ENCODE measurements at places on chromosomes 3 and 15.

- no peak for DNase-seq
Observed at GRCh38 chr3:127572186-127572585, 18.3 kb downstream of the TPRA1 start.

DNA sequence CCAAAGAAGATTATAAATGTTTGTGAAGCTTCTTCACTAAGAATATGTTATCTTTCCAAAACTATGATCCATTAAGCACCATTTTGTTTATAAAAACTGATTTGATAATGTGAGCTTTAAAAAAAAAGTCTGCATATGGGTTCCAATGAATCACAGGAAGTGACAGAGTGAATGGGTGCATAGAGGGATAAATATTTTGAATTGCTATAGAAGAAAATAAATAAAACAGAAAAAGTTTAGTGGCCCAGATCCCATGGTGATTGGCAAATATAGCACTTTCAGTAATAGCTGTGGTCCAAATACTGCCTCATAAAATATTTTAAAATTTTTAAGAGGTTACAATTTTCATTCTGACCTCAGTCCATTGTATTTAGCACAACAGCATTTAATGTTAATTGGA lies 19.2 kb downstream of the CPA3 start:
- DNase-seq: no peak

GRCh38 chr3:126964950-126965349 lies 18.0 kb upstream of the PLXNA1 start:
- DNase-seq: no peak

- no peak for DNase-seq
Observed at GRCh38 chr3:40720863-40721262, 196.1 kb downstream of the ZNF621 start.

GRCh38 chr3:10226293-10226692 lies 22.0 kb upstream of the TATDN2 start:
- no peak for DNase-seq

- DNase-seq: no peak
Observed at GRCh38 chr3:116040152-116040551, 405.1 kb downstream of the LSAMP start.

DNA sequence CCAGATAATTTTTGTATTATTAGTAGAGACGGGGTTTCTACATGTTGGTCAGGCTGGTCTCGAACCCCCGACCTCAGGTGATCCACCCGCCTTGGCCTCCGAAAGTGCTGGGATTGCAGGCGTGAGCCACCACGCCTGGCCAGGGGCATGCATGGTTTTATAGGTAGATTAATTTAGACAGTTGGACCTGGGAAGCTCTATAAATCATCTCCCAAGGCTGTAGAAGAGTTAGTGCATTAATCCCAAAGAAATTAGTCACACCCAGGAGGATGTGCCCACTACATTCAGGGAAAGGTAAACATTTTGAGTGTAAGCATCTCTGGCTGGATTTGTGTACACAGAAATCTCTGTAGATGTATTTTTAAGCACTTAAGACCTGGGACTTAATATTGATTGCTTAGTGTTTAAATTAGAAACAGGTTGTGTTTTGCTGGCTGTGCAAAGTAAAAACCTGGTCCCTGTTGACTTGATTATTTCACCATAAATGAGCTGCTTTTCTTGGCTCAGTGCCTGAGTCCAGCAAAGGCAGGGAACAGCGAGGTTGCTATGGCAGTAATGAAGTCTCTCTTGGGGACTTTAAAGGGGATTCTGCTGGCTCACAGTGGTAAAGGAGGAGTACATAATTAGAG lies 19.2 kb downstream of the EXOSC7 start:
- no peak for DNase-seq

DNA sequence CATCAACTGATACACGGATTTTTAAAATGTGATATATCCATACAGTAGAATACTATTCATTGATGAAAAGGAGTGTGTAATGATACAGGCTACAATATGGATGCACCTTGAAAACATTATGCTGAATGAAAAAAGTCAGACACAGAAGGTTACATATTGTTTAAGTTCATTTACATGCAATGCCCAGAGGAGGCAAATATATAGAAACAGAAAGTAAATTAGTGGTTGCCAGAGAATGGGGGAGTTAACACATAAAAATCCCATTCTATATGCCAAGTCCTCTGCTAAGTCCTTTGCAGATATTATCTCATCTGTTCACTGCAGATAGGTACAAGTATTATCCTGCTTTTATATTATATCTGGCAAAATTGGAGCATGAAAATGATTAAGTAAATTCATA lies 22.1 kb upstream of the CDIN1 start:
- DNase-seq: no peak

DNA sequence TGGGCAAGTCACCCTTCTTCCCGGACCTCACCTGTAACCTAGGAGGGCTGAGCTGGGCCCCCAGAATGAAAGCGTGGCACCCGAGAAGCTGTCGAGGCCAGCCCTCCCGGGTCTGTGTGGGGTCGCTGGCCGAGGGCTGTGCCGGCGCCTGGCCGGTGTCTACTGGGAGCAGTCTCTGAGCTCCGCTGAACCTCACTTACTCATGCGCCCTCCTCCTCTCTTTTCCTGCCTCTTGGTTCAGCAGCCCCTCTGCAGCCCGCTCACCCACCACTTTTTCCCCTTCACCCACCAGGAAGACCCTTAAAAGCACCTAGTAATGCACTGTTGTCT lies 419 bp downstream of the HYKK start:
- DNase-seq: no peak

GRCh38 chr15:63044645-63045464 lies 2.3 kb downstream of the TPM1 start:
- DNase-seq: peak; percentile 53

- no peak for DNase-seq
Observed at GRCh38 chr3:108546692-108547091, 36.3 kb upstream of the MYH15 start.

- no peak for DNase-seq
Observed at GRCh38 chr15:70231484-70231883, 133.8 kb upstream of the TLE3 start.

DNA sequence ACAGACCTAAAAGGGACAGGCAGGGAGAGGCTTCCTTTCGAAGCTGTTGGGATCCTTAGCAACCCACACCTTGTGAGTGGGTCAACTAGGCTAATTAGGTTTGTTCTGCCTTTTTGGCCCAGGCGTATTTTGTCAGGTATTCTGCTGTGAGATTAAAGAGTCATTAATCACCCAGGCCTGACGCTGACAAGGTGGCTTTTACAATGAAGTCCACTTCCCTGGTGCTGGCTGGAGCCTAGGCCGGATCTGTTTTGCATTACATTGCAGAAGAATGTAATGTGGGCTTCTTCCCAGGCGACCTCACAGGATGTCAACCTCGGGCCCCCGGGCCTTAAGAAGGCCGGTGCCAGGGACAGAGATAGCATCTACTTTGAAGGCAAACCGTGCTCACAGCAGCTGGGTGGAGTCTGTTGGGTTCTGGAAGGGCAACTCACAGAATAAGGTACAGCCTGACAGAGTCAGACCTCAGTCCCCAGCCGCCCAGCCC lies 76.9 kb downstream of the HES1 start:
- peak; percentile 18 for DNase-seq

GRCh38 chr3:49831341-49831740 lies 17.6 kb upstream of the UBA7 start:
- no peak for DNase-seq

DNA sequence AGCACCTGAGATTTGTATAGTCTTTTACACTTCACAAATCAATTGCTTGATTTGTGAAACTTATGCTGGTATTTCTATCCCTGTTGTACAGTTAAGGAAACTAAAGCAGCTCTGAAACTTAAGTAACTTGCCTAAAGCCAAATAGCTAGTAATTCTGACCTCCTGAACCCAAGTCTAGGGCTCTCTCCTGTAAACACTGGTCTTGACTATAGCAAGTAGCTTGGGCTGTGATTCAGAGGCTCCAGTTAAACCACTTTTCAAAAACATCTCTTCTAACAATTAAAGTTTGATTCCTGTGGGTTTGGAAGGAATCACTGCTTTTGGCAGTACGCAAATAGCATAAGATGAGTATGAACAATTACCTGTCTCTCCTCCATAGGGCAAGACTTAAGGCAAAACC lies 18.5 kb upstream of the CMTM8 start:
- DNase-seq: no peak

- no peak for DNase-seq
Observed at GRCh38 chr15:77855871-77856270, 221.6 kb downstream of the TBC1D2B start.

DNA sequence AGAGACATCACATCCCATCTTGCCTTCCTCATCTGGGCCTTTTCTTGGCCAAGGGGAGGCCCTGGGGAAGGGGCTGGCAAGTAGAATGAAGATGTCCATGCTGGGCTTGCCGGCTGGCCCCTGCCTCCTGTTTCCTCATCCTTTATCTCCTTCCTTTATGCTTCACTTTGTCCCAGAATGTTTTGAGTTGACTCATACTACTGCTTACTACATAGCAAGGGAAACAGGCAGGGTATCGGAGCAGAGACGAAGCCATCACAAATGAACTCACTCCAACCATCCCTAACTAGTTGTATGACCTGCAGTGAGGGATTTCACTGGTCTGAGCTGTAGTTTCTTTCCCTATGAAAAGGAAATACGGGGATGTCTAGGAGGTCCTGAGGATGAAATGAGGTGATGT lies 66.0 kb downstream of the CHDH start:
- no peak for DNase-seq

Measured in HTR-8/SVneo (cell line).